ENCODE measurements at places on chromosomes 2 and 18.

DNA sequence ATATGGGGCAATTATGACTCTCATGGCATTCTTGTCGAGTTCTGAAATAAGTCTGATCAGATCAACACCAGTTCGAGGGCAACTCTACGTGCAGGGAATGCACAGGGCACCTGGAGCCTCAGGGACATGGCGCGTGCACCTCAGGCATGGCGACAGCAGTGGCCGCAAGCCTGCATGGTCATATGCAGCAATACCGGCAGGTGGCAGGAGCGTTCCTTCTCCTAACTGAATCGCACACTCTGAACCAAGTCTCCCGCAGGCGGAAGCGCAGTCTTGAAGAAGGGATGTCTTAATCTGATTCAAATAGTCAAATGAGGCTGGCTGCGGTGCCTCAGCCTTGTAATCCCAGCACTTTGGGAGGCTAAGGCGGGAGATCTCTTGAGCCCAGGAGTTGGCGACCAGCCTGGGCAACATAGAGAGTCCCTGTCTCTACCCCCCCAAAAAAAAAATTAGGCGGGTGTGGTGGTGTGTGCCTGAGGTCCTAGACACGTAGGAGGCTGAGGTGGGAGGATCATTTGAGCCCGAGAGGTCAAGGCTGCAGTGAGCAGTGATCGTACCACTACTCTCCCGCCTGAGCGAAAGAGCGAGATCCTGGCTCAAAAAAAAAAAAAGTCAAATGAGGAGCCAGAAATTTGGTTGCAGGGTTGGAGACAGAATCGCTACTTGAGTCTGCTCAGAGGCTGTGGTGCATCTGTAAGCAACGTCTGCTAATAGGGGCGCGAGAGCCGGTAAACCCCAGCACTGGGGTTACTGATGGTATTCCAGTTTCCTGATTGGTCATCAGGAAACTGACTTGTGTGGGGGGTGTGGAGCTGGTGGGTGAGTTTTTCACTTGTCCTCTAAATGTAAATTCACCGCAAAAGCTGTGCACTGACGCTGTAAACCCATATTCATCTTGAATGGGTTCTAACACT lies 28.8 kb downstream of the FHL2 start:
- DNase-seq: peak; percentile 74

- no peak for DNase-seq
Observed at GRCh38 chr2:117856415-117857210, 42.1 kb downstream of the DDX18 start.

GRCh38 chr2:3450385-3451010 lies 68.8 kb downstream of the ADI1 start:
- no peak for DNase-seq

GRCh38 chr2:42458396-42458795 lies 35.4 kb downstream of the KCNG3 start:
- DNase-seq: no peak

DNA sequence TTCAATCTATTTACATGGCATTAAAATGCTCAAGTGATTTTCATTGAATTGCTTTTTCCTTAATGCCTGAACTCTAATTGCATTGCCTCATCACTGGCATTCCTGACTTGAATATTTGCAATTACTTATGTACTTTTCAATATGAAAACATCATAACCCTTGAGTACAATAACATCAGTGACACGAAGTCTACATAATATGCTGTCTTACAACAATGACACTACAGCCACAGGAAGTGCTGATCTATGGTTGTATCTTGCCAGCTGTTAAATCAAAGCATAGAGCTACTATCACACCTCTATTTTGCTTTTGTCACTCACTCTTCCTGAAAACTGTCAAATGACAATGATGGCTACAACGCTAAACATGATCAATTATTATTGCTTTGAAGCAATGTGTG lies 156.9 kb downstream of the CCDC102B start:
- no peak for DNase-seq

DNA sequence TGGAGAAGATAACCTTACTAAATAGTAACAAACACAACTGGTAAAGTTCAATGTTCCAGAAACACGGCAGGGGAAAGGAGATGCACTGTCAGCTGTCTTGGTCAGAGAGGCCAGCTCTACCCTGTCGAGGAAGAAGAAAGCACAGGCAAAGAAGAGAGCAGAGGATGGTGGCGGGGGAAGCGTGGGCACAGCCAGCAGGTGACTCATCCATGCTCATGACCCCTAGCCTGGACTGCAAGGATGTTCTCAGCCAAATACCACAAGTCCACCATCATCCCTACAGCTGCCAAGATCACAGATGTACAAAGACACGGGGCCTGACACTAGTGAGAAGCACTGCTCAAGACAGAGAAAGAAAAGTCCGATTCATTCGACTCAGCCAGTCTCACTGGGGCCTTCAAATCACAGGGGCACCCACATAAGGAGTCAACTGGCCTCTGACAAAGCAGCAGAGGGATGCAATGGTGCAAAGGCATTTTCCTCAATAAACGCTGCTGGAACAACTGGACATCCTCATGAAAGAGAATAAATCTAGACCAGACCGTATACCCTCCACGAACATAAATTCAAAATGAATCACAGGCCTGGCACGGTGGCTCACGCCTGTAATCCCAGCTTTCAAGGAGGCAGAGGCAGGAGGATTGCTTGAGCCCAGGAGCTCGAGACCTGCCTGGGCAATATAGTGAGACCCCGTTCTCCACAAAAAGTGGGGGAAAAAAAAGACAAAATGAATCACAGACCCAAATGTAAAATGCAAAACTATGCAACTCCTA lies 5.6 kb downstream of the DTYMK start:
- no peak for DNase-seq

DNA sequence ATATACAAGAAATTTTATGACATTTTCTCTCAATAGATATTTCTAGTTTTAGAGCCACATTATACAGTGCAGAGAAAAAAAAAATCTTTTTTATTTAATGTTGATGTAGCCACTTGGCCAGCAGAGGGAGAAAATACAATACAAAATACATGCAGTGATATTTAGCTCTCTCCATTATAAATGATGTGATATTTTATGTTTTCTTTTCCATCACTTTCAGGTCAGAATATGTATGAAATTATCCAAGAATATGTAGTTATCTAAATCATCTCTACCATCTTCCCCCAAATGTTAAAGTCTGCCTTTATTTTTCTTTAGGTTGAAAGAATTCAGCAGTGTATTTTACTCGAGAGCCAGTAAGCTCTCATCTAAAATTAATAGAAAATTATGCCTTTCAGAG lies 533.6 kb upstream of the FSHR start:
- DNase-seq: no peak

DNA sequence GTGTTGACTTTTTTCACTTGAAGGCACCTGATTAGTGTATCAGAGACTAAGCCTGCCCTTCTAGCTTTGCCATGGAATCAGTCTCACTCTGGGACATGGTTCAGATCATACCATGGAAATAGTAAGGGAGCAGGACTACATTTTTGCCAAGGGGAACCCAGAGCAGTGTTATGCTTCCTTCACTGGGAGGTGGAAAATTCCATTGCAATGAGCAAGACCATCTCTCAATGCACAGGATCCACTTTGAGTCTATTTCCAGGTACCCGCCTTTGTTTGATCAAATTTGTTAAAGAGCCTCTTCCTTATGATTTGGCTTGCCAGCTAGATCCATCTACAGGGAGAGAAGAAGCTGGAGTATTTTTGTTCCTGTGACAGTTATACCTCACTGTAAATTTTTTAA lies 395.8 kb downstream of the MTX2 start:
- DNase-seq: no peak

DNA sequence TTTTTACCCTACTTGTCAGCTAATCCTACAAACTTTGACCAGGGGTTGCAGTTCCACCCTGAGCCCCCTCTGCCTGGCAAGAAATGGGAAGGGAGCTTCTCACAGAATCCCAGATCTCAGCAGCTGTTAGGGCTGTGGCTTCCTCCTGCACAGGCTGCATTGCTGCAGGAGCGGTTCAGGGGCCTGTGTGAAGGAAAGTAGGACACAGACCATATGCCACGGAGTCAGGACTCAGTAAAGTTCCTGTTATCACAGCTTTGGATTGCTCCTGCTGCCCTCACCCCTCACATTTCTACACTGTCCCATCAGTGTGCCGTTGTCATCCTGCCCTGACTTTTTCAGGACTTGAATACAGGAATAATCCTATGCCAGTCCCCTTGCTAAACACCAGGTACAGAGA lies 62.8 kb upstream of the SP3 start:
- DNase-seq: no peak

DNA sequence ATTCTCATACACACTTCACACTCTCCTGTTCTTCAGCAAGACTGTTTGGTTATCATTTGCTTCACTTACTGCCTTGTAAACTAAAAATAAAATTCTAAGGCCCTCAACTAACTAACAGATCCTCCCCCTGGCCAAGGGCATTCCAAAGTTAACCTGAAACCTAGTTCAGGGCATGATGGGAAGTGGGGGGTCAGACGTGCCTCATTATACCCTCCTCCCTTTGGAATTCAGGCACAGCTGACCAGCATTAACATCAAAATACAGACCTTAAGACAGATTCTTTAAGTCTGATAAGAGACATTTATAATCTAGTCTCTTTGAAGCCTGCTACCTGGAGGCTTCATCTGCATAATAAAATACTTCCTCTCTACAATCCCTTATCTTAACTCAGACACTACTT lies 221.0 kb downstream of the NOL4 start:
- DNase-seq: no peak

DNA sequence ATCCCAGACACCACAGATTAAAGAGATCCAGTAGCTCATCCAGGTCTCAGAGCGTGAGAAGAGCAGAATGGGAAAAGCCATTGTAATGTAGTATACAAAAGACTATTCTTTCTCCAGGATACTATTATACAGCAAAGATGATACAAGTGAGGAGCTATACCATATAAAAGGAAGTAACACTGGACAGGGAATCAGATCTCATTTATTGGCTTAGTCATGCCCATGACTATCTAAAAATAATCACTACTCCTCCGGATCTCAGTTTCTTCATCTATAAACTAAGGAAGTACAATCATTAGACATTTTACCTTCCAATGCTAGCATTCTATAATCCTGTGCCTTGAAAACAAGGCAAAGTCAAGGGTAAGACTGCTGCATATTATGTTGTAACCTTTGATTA lies 19.4 kb downstream of the KRCC1 start:
- DNase-seq: no peak

- DNase-seq: no peak
Observed at GRCh38 chr2:118268268-118268667, 180.0 kb downstream of the INSIG2 start.

- no peak for DNase-seq
Observed at GRCh38 chr2:11875481-11875880, 129.0 kb downstream of the LPIN1 start.

DNA sequence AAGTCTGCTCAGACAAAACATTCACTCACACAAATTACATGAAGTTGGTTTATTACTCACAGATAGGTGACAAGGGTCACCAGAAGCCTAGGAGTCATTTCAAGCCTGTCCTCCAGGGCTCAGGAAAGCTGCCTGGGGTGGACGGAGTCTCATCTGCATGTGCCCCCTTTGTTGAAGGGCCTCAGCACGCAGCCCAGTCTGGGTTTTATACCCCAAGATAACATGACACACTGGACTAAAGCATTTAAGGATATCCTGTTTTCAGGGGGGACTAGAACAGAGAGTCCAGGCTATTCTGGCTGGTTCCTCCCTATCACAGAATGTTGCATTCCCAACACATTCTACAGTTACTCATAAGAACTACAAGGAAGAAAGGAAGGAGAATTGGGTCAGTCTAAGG lies 164.7 kb downstream of the MREG start:
- no peak for DNase-seq

- no peak for DNase-seq
Observed at GRCh38 chr2:225169396-225169795, 127.1 kb upstream of the DOCK10 start.

DNA sequence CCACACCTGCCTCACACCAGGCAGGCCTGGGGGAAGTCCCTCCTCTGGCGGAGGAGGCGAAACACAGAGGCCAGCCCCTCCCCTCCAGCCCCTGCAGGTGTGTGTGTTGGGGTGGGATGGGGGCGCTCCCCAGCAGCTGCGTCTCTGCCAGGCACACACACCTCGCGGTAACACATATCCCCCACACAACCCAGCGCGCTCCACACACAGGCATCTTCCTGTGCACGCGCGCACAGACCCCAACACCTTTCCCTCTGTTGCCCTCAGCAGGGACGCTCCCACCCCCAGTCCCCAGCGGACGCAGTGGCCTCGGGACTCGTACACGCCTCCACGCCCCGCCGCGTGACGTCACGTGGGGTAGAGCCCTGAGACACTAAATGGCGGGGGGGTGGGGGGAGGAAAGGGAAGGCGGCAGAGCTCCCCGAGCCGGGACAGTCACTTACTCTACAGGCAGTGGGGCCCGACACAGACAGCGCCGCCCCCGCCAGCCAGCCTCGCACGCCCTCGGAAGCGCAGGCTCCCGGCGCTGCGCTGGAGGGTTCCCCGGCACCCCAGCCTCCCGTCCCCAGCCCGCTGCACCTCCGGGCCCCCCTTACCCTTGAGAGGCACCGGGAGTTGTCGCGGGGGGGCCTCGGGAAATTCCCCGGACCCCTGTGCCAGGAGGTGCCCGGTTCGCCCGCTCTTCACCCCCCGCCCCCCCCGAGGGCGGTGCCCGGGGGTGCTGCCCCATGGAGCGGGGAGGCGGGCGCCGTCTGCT lies at the start of gene WNT10A:
Gene WNT10A (plus strand): TSS at position 751 of the 757 bp plus-strand sequence. CDS start 144 bp downstream, outside the sequence.
- peak; percentile 76 for DNase-seq

GRCh38 chr18:74500372-74500771 lies 4.2 kb downstream of the CNDP2 start:
- no peak for DNase-seq

GRCh38 chr2:97354576-97354975 lies 235.1 kb downstream of the ANKRD36B start:
- DNase-seq: no peak

DNA sequence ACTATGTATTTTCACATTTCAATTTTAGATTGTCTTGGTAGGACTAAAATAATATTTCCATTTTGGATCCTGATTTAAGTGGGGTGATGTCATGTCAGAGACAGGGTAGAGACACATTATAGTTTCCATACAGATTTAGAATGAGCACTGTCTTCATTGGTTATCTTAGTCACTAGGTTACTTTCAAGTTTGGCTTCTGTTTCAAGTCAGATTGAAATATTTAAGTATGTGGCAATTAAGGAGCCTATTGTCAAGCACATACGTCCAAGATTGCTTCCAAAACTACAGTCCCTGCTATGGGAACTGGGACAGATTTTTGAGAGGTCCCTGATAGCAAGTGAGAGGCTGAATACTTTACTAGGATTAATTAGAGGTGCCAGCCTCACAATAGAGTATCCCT lies 89.2 kb upstream of the FAM117B start:
- no peak for DNase-seq

DNA sequence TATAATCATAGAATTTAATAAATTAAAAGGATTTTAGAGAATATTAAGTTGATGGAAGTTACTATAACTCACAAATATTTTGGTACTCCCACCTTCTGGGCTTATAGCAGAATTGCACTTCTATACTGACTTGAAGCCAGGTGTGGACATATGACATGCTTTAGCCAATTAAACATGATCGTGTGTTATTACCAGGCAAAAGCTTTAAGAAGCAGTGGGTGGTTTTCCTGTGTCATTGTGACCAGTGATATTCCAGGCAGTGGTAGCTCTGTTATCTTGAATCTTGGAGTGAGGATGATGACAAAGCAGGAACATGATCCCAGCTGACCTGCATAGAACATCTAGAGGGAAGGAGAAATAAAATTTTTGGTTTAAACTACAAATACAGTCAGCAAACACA lies 370.9 kb upstream of the ZEB2 start:
- no peak for DNase-seq
